Suppressor macrophage treated with lipopolysaccharide for 1 hour (primary cell): ENCODE measurements at places on chromosomes 3 and 15.

DNA sequence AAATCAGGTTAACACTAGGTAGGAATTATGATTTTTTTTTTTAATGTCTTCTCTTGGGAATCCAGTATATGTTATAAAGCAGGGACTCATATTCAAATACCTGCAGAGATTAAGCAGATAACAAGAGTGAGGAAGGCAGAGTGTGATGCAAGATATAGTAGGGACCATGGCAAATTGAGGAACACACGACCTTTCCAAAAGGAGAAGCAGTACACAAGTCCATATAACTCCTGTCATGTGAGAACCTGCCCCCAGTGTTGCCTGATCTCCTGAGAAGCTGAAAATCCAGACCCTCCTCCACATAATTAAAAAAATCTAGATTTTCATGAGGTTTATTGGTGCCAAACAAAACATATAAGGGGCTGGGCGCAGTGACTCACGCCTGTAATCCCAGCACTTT, 3.6 kb downstream of the RFC4 start:
- DNase-seq = no peak

DNA sequence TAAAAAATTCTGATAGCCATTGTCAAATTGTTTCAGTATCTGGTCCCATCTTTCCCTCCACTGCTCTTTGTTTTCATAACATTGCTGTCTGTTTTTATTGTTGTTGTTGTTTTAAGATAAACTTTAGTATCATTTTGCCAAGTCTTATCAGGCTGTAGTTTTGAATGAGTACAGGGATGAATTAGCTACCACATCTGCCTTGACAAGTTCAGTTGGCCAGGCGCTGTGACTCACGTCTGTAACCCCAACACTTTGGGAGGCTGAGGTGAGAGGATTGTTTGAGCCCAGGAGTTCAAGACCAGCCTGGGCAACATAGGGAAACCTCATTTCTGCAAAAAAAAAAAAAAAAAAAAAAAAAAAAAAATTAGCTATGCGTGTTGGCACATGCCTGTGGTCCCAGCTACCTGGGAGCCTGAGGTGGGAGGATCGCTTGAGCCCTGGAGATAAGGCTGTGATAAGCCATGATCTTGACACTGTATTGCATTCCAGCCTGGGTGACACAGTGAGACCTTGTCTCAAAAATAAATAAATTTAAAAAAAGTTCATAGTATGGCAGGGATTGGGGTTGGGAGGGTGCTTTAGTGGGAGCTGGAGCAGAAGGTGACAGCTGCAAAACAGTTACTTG, 8.3 kb upstream of the ANKDD1A start:
- DNase-seq = no peak

GRCh38 chr15:93072411-93073394, 16.3 kb downstream of the RGMA start:
- peak; percentile 15 for DNase-seq

DNA sequence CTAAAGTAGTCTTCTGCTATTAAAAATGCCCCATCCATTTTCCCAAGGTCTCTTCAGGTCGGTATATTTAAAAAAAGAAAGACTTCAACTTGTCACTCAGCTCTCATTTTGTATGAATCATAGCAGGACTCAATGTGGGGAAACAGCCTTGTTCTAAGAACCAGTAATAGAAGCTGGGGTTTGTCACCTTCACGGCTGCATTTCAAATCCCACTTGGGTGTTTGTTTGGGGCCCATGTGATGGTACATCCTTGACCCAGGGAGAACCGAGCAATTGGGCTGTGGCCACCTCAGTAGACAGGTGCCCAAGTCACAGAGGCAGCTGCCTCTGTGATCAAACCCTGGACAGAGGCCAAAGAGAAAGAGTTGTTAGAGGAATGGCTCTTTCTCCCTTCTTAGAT, 70.3 kb upstream of the ARL8B start:
- DNase-seq = no peak

DNA sequence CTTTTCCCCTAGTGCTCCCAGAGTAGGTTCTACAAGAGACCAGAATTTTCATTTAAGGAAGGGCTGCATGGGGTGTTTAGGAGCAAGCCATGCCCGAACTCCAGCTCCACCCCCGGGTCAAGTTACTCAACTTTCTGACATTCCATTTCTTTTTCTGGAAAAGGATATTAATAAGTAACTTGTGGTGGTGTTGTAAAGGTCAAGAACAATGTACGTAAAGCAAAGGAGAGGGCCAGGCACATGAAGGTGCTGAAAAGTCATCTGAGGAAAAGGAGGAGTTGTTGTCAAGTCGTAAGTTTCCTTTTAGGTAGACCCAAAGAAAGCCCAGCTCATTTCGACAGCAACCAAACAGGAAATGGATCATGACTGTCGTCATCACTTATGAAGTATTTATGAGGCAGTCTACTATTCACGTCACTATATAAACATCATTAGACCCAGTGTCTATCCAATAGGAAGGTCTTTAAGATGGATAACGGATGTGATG, 319.6 kb upstream of the IL12A start:
- DNase-seq = no peak

DNA sequence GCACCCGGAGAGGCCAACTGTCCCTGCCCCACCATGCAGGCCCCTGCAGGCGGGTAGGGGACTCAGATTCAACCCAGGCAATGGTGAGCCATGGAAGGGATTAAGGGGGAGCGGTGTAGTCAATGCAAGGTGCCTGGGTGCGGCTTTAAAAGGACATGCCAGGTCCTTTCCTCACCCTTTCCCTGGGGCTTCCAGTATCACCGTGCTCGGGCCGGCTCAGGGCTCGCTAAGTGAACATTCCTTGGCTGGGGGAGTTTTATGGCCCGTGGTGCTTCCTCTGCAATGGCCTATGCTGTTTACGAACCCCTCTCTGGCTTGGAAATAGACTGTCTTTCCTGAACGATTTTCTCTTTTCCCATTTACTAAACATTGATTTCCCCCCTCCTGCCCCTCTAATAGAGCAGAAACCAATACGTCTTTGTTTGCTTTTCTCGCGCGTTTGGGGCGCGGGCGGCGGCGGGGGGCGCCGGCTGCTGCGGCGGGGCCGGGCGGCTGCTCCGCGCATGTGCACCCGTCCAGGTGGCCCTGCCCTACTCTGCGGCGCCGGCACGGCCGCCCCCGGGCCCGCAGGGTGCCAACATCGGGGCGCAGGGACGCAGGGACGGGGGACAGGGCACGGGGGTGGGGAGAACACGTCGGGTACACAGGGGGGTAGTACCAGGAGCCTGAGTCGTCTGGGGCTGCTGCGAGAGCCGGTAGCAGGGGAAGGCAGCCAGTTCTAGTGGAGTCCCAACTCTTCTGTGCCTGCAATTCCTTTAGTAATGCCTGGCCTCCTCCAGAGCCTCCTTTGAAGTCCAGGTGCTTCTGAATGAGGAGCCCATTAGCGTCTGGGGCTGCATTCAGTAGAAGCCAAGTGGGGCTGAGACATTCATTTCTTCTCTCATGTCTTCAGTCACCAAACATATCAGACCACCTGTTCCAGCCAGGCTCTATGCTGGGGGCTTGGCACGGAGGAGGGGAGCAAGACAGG, 26.9 kb upstream of the CACNA2D2 start:
- no peak for DNase-seq

GRCh38 chr15:43330780-43331087, 361 bp upstream of the LCMT2 start:
- DNase-seq = no peak

DNA sequence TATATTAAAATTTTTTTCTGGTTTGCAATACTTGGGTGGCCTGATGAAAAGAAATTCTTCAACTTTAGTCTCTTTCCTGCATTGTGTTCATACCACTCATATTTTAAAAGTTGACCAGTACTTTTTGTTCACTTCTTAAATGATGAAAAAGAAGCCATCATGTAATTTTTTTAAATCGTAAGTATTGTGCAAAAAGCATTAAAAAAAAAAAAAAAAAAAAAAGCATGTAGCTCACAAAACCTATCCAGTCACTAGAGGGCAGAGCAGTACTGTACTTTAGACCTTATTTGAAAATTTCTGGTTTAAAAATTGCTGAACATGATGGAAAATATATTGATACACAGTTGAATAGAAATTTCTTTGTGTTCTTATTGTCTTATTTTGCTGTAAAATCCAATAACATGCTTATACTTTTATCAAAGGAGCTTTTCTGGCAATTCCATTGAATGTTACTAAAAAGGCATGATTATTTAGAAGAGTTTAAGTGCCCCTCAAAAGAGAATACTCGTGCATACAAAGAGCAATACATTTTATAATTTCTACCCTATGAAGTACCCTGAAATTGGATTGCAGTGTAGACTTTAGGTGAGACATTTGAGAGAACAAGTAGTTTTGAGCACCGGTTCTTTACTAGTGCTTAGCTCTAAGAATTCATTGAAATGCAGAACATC, 137.7 kb downstream of the BBX start:
- peak; percentile 75 for DNase-seq

DNA sequence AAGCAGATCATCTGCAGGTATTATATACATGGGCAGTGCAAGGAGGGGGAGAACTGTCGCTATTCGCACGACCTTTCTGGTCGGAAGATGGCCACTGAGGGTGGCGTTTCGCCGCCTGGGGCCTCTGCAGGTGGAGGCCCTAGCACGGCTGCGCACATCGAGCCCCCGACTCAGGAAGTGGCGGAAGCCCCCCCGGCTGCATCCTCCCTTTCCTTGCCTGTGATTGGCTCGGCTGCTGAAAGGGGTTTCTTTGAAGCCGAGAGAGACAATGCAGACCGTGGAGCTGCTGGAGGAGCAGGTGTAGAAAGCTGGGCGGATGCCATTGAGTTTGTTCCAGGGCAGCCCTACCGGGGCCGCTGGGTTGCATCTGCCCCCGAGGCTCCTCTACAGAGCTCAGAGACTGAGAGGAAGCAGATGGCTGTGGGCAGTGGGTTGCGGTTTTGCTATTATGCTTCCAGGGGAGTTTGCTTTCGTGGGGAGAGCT, 639 bp downstream of the MKRN3 start:
- no peak for DNase-seq

GRCh38 chr3:98657457-98657856, 64.0 kb upstream of the CPOX start:
- DNase-seq = peak; percentile 31

- no peak for DNase-seq
Observed at GRCh38 chr3:50260942-50261441, 8.0 kb upstream of the SEMA3B start.

DNA sequence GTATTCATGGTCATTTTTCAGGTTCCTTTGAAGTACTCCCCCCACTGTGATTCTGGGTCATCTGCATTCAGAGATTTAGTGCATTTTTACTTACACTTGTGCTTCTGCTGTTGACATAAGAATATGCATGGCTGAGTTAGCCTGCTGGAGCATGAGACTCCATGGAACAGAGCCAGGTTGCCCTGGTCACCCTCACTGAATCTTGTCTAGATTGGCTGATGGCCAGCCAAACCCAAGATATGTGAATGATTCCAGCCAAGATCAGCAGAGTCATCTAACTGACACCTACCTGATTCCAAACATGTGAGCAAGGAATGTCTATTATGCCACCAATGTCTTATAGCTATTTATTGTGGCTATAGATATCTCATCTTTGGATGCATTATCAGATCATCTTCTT, 25.1 kb downstream of the DTWD1 start:
- DNase-seq = no peak

GRCh38 chr3:51887620-51888019, 12.2 kb upstream of the IQCF5 start:
- DNase-seq = no peak

GRCh38 chr3:60010781-60011180, 961.0 kb upstream of the CFAP20DC start:
- no peak for DNase-seq

DNA sequence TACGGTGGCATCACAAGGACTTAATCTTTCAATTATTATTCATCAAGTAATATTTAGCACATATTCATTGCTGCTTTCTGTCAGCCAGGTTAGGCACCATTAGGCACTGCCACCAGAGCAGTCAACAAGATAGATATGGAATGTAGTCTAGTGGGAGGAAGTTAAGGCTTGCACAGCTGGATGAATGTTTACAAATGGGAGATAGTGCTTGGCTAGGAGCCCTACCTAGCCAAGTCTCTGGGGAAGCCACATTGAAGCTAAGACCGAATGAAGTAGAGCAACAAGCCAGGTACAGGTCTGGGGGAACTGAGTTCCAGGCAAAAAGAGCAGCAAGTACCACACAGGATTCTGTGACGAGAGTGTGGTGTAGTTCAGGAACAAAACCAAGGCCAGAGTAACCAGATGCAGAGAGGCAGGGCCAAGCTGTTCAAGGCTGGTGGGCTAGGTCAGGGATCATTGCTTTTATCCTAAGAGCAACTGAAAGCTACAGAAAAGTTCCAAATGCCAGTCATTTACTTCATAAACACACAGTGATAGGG, 33.4 kb upstream of the SCAANT1 start:
- DNase-seq = no peak

- DNase-seq = peak; percentile 42
Observed at GRCh38 chr3:45987368-45988291, 8.0 kb downstream of the FYCO1 start.

GRCh38 chr15:80241508-80241907, 10.5 kb downstream of the CTXND1 start:
- no peak for DNase-seq

- no peak for DNase-seq
Observed at GRCh38 chr3:55880357-55880756, 393.3 kb upstream of the WNT5A start.

- DNase-seq = no peak
Observed at GRCh38 chr3:89098173-89098572, 9.2 kb upstream of the EPHA3 start.

DNA sequence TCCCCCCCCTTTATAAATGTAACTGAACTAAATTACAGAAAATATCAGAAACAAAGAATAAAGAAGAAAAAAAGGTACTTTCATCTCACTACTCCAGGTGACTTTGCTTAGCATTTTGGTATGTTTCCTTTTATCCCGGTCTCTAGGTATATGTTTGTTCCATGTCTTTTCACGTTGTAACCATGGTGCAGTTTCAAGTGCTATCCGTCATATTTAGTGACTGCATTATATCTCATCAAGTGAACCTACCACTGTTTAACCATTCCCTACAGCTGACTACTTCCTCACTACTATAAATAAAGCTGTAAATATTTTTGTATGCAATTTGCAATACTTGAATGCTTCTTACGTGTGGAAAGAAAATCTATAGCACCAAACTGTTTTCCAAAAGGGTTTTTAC, 2.2 kb downstream of the BTBD1 start:
- DNase-seq = peak; percentile 45

DNA sequence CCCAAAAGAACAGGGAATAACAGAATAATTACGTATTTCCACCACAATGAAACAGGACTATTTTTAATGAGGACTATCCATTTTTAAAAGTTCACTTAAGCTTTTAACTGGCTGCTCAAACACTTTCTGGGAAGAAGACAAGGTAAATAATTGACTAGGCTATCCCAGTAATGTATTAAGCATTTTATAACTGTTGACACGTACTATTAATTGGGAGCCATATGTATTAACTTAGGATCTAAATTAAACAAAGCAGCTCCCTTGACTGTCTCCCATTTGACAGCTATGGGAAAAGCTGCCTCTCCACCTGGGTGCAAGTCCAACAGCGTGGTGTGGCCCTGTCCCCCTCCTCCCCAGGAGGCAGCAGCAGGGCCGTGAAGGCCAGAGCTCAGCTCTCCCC, 36.1 kb downstream of the MYO5C start:
- no peak for DNase-seq

DNA sequence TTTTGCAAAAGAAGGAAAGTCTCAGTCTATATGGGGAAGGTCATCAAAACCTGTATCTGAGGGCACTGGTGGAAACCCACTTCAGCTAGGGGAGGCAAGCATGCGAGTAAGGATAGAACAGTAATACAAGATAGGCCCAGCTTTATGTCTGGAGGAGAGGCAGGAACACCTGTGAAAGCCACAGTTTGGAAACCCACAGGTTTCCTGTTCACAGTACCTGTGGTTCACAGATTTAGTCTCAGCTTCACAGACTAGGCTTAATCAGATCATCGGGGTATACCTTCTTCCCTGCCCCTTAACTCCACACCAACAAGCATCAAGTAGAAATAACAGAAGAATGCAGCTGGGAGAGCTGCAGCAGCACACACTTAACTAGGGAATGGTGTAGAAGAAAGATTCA, 36.2 kb downstream of the C2CD4B start:
- DNase-seq = no peak
